Stimulated activated CD4-positive, alpha-beta T cell treated with anti-CD3 and anti-CD28 coated beads, Interleukin-4, amount 100 ng/mL, for 48 hours (primary cell): ENCODE measurements at places on chromosomes 1 and 21.

- DNase-seq, result no peak
These were observed 17.2 kb downstream of the HENMT1 start for GRCh38 chr1:108643492-108644335.

DNA sequence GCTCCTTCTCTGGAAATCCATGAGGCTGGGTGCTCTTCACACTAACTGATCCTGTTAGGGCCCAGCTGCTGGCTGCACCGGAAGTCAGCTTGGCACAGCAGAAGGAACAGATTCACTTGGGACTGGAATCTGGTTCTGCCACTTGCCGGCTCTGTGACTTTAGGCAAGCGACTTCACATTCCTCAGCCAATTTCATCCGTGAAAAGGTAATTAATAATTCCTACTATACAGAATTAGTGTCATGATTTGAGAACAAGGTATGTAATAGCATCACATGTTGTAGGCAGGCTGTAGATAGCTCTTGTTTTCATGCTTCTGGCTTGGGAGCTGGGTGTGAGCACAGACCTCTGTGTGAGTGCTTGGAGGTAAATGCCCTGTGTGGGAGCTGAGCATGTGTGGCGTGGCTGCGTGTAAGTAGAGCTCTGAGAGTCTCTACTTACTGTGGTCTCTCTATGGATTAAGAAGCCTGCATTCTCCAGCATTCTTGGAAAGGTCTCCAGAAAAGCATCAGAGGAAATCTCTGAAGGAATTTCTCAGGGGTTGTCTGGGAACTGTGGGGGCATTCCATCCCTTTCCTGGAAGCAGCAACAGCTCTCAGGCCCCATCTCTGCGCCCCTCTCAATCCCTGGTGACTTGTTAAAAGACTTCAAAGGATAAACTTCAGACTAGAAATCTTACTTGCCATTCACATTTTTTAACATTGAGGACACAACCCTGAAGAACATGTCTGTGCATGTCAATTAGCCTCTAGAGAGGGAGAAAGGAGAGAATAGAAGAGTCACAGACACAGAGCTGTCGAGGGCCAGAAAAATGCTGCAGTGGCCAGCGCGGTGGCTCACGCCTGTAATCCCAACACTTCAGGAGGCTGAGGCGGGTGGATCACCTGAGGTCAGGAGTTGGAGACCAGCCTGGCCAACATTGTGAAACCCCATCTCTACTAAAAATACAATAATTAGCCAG, 47.7 kb upstream of the PPM1J start:
- no peak for DNase-seq

DNA sequence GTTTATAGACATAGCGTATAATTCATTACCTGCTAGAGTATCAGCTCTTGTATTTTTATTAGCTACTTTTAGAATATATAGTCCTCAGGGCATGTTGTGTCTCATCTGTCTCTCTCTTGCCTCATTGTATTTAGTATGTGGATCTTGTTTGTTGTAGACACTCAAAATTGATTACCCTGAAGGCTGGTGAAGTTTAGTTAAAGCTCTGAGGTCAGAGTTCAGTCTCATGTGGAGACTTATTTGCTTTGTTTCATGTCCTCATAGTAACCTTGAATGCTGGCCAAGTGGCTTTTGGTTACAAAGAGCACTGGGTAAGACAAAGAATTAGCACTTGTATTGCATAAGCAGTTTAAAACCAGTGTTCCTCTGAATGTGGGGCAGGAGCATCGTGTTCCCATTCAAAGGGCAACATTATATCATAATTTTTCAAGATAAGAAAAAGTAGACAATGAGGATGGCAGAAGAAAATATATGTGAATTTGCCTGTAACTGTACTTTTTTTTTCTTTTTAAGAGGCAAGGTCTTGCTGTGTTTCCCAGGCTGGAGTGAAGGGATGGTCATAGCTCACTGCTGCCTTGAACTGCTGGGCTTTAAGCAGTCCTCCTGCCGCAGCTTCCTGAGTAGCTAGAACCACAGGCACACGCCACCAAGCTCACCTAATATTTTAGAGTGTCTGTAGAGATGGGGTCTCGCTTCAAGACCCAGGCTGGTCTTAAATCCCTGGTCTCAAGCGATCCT, 17.4 kb downstream of the CNST start:
- no peak for DNase-seq

DNA sequence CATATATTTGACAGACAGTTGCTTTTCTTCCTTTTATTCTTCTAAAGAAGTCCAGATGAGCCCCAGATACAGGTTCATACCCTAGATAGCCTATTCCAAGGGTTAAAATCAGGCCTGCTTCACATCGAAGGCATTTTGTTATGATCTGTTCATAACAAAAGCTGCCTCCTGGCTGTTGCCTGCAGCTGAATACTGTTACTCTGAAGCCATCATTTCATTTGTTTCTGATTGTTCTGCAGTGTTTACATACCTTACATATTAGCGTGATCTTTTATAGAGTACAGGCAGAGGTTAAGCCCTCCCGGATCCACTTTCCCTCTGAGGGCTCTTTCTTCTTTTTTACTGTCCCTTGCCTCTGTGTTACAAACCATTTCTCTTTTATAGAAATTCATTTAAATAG, 219.0 kb upstream of the HOOK1 start:
- no peak for DNase-seq
